ENCODE measurements at places on chromosomes 5 and 9.

DNA sequence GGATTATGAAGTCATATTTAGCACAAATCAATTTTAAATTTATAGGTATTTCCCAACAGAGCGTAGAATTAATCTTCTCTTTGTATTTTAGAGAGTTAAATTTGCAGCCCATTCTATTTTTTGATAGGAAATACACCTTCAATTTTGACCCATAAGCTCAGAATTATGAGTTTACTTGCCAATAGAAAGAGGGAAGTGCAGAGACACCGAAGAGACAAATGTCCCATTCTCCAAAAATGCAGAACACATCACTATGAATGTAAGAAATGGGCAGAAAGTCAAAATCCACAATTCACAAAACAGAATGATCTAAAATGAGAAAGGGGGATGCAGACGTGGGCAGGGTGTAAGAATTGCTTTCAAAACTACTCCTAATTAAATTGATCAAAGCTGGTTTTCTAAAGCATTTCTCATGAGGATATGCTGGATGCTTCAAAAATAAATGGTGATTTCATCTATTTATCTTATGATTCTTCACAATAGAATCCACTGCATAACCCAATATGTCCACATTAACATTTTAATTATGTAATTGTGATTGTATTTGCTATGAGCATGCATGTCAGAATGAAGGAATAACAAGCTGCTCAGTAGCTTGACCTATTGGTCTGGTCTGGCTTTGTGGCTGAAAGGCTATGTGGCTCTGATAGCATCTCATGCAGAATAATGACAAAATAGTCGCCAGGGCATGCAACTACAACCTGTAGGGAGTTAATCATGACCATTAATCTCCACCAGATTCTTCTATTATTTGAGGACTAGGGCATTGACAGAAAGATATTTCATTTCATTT lies 550.1 kb upstream of the CDH18 start:
- DNase-seq, result no peak

- no peak for DNase-seq
Measured at GRCh38 chr5:94627191-94627590, 8.7 kb downstream of the SLF1 start.

GRCh38 chr9:126758916-126759585 lies 45.8 kb upstream of the ZBTB43 start:
- no peak for DNase-seq

DNA sequence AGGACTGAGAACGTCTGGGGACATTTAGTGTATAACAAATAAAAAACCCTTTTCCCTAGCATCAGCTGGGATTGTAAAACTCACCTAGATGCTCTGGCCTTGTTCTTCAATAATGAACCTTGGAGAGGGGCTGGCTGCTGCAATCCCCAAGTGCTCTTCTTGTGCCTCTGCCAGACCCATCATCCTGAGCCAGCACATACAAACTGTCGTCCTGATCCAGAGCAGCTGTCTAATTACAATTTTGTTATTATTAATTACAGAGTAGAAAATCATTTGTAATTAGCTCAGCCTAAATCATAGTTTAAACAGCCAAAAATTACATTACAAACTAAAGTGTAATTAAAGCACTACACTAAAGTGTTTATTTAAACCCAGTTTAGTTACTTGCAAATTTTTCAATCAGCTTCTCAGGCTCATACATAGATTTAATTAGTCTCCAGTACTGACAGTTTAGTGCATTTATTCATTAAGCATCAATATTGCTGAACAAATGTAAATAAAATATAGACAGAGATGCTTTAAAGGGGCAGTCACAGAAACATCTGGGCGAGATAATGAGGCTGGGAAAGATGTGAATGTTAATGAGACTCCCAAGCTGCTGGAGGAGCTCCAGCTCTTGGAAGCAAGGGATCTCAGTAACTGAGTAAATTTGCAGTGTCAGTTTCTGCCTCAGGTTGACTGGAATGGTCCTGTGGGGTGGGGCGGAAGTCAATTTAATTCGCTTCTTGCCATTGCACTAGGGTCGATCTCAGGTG lies 632.3 kb upstream of the TLE4 start:
- no peak for DNase-seq

- no peak for DNase-seq
Measured at GRCh38 chr5:87421307-87421706, 8.6 kb upstream of the CCNH start.

DNA sequence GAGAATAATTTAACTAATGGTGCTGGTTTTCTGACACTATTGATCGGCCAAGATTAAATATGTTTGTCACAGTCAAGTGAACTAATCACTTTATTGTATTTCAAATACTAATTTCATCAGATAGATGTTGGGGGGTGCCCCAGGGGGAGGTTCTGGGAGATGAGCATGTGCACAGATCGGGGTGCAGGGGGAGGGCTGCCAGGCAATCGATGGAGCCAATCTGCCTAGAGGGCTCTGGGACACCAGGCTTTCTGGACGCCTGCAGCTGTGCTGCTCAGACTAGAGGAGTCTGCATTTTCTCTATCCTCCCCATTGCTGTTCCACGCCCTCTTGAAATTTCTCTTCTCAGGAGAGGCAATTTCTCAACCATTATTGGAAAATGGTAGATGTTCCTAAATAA lies 100.0 kb upstream of the ALDH1B1 start:
- no peak for DNase-seq

DNA sequence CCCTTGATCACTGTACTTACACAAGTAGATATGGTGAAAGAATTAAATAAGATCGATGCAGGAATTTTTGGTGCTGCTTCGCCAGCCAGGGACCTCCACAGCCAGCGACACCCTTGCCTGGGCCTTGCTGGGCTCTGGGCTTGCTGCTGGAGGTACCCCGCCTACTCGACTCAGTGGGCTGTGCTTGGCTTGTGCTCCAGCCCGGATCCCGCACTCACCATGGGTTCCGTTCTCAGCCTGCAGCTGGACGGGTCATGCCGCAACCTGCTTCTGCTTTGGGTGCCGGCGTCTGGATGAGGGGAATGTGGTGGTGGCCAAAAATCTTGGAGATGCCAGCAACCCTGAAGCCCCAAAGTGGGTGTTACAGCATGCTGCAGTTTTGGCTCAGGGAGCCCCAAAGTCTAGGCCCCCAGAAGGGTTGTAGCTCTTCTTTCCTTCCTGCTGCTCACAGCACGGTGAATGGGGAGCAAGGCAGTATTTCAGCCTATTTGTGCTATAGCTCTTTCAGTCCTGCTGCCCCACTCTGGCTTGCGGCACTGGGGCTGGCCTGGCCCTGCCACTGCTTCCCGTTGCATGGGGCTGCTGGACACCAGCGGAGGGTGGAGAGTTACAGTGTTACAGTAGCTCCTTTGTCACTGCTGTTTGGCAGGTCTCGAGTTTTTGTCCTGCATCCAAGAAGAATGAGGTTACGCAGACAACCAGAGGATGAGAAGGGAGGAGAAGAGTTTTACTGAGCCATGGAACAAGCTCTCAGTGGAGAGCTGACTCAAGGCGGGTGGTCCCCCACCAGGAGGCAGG lies 48.0 kb downstream of the TARS1 start:
- no peak for DNase-seq

- no peak for DNase-seq
Measured at GRCh38 chr9:18676525-18676924, 202.6 kb downstream of the ADAMTSL1 start.

DNA sequence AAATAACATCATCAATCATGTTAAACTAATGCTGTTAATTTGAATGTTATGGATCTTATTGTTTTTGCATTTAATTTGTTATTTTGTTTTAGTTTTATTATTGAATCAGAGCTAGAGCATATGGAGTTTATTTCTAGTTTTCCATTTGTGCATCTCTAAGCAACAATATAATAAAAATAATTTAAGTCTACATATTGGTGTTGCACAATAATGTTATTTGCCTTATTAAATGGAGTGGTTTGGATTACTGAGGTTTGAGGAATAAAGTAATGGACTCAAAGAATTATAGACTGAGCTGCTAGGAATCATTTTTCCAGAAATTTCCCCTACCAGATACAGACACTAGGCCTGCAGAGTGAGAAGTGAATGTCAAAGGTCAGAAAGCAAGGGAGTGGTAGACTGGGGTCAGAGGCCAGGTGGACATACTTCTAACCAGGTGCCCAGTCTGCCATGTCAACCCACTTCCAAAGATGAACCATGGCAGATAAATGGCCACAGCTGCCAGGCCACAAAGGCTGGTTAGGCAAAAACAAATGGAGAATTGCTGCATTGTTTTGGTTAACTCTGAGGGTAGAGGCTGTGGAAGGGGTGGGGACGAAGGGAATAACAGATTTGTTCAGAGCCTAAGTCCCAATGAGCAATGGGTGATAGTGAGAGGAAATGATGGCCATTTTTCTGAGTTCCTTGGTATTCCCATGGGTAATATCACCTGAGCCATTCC lies 113.1 kb downstream of the FBXL7 start:
- DNase-seq, result no peak

All from RCC 7860 (cell line).